ENCODE measurements at places on chromosomes 2 and 18. TPM values are rescaled to one million over a fixed set of nuclear protein-coding genes. Genes with fewer than 3 reads are reported as not detected.

Gene XDH
- total RNA-seq: 0.68 TPM

- no peak for DNase-seq
Measured at GRCh38 chr2:32931945-32932709, 14.6 kb upstream of the LTBP1 start.

- peak; percentile 94 for DNase-seq
Measured at GRCh38 chr2:196987649-196988364, 61.3 kb upstream of the PGAP1 start.

- DNase-seq: peak; percentile 78
Measured at GRCh38 chr2:158953926-158954763, 14.3 kb upstream of the TANC1 start.

Data from Caki2 (cell line).